ENCODE measurements at places on chromosomes 5 and 9.

GRCh38 chr5:65623482-65623881, 651 bp downstream of the TRIM23 start:
- peak; percentile 7 for DNase-seq

DNA sequence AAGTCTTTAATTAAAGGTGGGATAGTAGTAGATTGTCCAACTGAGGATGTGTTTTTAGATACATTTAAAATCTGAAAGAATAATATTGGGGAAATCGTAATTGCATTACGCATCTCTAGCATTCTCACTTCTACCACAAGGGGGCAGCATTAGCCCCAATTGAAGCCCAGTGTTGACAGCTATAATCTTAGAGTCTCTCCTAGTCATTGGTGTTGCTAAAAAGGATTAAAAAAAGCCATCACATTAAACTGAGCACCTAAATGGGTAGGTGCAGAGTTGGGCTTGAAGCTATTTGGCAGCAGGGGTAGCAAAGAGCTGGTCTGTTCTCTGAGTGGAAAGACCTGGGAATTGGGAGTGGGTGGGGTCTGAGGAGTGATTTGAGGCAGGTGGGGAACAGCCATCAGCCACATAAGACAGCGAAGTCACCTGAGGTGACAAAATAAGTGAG, 177.2 kb downstream of the OSTF1 start:
- peak; percentile 48 for DNase-seq

- no peak for DNase-seq
Observed at GRCh38 chr5:164000241-164000640, 494.8 kb downstream of the MAT2B start.

- DNase-seq = no peak
Observed at GRCh38 chr5:17663182-17663581, 28.9 kb downstream of the TAF11L14 start.

DNA sequence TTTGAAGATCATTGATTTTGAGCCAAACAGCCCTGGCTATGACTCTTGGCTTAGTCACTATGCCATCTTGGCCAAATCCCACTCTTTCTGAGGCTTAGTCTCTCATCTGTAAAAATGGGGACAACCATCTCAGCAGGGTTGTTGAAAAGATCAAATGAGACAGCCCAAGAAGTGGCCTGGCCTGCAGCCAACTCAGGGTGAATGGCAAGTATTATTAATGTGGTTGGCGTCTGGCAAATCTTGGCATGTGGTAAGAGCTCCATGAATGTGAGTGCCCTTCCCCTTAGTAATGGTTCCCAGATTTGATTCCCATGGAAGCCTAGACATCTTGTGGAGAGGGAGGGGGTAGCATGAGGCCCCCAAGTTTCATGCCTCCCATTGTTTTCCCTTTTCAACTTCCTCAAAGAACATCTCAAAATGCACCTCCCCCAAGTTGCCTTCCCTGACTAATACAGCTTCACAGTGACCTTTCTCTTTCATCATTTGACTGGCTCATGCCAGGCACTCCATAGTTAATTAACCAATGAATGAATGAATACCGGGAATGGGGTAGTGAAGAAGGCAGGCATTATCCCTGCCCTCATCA, 11.8 kb upstream of the TGFBI start:
- DNase-seq = peak; percentile 96

DNA sequence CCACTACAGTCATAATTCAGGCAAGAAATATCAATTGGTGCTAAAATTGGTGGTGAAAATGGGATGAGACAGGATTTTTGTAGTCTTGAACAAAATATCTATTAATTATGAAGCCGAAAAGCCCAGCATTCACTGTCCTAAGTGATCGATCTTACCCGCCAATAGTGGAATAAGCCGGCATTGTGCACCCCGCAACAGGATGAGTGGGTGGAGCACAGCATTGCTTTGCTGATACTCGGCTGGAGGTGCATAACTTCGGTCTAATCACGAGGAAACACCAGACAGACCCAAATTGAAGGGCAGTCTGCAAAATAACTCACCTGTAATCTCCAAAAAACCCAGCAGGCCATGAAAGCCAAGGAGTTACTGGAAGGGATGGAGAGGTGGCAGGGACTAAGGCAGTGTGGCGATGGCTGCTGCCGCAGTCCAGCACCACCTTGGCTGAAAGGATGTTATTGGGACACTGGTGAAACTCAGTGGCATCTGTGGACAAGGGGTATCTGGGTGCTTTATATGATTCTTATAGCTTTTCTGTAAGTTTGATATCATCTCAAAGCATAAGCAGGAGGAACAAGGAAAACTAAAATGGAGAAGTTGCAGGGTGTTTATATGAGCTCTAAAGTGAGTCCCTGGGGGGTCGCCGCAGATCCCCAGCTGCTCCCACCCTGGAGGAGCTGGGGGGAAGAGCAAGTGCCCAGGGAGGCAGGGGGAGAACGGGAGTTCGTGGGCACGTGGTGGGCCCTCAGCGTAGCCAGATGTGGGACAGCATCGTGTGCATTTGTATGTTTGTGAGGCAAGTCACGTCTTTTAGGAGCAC, 45.2 kb downstream of the AHRR start:
- no peak for DNase-seq

GRCh38 chr5:100731768-100732167, 171.3 kb downstream of the ST8SIA4 start:
- no peak for DNase-seq

DNA sequence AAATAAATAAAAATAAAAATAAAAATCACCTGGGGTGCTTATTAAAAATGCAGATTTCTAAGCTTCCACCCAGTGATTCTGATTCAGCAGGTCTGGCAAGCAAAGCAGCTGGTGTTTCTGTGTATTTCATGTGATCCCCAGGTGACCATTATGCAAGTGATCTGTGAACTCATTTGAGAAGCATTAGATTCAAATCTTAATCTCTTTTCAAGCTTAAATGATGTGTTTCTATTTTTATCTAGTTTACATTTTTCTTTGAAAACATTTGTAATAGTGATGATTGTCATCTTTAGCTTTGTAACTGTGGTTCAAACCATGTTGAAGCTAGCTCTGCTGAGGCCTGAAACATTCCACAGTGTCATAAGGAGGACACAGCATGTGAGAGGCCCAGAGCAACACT, 804.8 kb upstream of the ZNF608 start:
- no peak for DNase-seq

- DNase-seq = no peak
Observed at GRCh38 chr5:88675168-88675707, 207.7 kb downstream of the MEF2C start.

DNA sequence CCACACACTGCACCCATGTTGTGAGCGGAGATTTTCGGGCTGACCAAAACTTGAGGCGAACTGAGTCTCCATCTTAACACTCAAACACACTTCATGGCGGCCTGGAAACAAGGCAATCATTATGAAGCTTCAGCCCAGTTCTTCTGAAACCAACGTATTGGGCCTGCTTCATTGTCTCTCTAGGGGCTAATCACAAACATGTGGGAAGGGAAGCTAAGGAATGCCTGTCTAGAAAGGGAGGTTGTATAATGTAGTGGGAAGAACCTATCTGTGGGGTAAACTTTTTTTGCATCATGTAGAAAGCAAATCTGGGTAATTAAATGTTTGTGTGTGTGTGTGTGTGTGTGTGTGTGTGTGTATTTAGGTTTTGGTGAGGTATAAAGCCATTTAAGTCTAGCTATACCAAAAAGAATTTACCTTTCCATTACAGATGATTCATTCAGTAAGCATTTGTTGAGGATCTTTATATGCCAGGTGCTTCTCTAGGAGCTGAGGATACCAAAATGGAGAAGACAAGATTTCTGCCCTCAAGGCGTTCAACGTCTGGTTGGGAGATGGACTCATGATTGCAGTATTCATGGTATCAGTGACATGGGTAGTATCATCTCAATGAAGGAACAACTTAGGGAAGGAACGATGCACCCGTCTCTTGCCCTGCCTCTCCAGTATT, 29.4 kb downstream of the SLC1A3 start:
- no peak for DNase-seq

DNA sequence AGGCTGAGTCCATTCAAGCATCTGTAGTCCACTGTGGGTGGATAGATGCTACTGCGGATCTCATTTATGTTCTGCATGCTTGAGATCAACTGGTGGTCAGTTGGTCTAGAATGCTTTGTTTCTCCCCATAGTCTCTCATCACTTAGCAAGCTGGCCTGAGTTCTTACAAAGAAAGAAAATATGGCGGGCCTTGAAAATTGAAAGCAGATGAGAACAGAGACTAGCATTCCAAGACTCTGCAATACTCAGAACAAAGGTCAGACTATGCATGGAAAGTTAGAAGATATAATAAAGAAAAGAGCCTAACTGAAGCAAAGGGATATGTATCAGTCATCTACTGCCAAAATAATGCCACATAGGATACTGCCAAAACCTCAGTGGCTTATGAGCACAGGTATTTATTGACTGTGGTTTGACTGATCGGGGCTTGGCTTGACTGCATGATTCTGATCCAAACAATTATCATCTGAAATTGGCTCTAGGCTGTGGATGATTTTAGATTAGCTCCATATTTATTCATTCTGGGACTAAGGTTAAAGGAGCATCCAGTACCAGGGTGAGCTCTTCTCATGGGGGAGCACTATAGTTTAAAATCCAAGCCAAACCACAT, 258.9 kb downstream of the TAF11L14 start:
- DNase-seq = peak; percentile 21

- DNase-seq = peak; percentile 95
Observed at GRCh38 chr5:36403632-36404311, 102.1 kb upstream of the RANBP3L start.

- DNase-seq = no peak
Observed at GRCh38 chr9:20227166-20227874, 395.0 kb downstream of the MLLT3 start.

GRCh38 chr9:99488131-99489059, 266.3 kb downstream of the SEC61B start:
- DNase-seq = no peak

DNA sequence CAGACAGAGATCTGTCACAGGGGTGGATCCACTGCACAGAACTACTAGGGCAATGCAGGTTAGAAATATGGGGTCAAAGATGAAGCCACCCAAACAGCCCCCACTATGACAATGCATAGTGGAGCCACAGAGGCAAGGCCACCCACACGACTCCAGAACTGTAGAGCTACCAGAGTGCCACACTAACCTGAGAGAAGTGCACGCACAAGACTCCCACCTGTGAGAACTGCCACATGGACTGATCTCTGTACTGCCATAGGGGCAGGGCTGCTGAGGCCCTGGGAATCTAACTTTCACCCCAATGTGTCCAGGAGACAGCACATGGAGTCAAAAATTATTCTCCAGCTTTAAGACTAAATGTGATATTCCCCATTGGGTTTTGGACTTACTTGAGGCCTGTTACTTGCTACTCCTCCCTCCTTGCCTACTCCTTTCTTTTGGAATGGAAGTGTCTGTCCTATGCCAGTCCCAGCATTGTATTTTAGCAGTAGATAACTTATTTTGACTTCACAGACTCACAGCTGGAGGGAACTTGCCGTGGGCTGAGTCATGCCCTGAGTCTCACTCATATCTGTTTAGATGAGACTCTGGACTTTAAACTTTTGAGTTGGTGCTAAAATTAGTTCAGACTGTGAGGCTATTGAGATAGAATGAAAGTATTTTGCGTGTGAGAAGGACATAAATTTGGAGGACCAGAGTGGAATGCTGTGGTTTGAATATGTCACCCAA, 853.3 kb downstream of the MAT2B start:
- DNase-seq = peak; percentile 50

DNA sequence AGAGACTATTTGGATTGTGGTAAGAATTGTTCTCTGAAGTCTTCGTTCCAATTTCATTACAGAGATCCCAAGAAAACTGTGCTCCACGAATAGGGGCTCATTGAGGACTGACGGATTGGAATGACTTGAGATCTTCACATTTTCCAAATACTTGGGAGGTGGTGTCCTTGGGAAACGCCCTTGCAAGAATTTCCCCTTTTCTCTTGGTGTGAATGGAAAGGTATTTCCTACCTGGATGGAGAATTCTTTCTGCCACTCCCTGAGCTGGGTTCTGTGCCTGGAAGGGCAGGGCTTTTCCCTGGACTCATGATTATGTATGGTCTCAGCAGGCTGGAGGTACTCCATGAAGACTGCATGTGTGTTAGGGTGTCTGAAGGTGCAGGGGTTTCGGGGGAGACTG, 53.9 kb downstream of the SNX18 start:
- DNase-seq = no peak

- DNase-seq = no peak
Observed at GRCh38 chr9:746661-747434, 94.6 kb upstream of the DMRT1 start.
